Fibroblast of the aortic adventitia (primary cell): ENCODE measurements at places on chromosomes 1 and 21. TPM values are rescaled to one million over a fixed set of nuclear protein-coding genes. Genes with fewer than 3 reads are reported as not detected.
A peak's percentile ranks its signal among the peaks of the same experiment; 100 is the strongest.

- DNase-seq, result peak; percentile 43
Observed at GRCh38 chr1:81424061-81424460, 376.7 kb upstream of the ADGRL2 start.

Gene S100A7A
- total RNA-seq, result not detected in 2 replicates

Gene LAPTM5
- 0.16 and 0.18 TPM in 2 replicates for total RNA-seq

GRCh38 chr1:213993929-213994328 lies 6.2 kb downstream of the PROX1 start:
- no peak for DNase-seq

- DNase-seq, result no peak
Observed at GRCh38 chr1:199725002-199725565, 302.4 kb upstream of the NR5A2 start.
